ENCODE measurements at places on chromosomes 11 and 22.
A peak's percentile ranks its signal among the peaks of the same experiment; 100 is the strongest.

GRCh38 chr22:31431950-31432349 is 32.5 kb downstream of the DRG1 start:
- DNase-seq: no peak

GRCh38 chr11:90254065-90254464 is 31.2 kb upstream of the CHORDC1 start:
- DNase-seq: no peak

DNA sequence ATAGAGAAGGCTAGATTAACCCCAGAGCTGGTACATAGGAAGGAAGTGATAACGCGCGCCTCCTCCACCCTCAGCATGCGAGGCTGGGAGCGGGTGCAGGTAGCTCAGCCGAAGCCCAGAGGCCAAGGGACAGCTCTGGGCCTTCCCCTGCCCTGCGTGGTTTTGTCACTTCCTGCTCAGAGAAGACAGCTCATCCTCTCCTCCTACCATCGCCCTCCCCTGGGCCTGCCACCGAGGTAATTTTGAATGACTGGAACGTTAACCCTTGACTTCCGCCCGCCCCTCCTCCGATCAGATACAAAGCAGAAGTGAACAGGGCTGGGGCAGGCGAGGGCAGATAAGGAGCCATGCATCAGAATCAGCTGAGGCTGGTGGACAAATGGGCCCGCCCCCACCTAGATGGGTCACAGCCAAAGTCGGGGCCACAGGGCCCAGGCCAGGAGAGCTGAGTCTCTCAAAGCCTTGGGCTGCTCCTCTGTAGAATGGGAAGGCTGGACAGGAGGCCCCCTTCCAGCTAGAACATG is 1.6 kb downstream of the RAC2 start:
- peak; percentile 76 for DNase-seq

DNA sequence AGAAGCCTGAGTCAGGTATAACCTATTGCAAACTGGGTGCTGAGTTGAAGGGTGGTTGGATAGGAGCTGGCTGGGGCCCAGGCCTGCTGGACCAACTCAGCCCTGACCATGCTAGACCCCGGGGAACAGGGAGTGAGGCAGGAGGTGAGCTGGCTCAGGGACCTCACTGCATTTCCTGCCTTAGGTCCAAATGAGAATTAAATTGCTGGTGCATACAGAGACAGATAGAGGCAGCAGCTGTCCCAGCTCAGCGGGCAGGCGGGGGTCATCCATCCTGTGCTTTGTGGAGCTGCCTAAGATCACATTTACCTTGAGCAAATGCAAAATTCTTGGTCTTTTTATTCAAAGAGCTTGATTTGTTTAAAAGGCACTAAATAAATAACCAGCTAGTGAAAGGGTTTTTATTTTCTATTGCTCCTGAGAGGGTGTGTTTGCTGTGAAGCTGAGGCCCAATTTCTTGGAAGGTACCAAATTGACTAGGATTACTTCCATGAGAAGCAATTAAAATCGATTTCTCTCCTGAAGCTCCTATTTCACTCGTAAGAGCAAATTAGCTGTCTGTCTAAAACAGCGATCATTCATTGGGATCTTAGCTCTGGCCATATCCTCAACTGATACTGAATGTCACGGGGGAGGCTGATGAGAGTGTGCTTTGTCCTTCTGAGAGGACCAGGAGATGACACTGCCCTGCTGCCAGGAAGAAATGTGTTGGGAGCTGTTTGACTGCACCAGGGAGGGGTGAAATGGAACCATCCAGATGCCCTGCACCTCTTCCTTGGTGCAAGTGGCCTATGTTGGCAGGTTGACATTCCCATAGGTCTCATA is 24.9 kb downstream of the USH1C start:
- no peak for DNase-seq

GRCh38 chr22:31561238-31561887 is 65.0 kb downstream of the SFI1 start:
- DNase-seq: peak; percentile 21

GRCh38 chr22:17121233-17122195 is at the start of gene TMEM121B:
Gene TMEM121B (minus strand): TSS chr22:17121360. CDS start chr22:17121127, 233 bp downstream.
- no peak for DNase-seq

DNA sequence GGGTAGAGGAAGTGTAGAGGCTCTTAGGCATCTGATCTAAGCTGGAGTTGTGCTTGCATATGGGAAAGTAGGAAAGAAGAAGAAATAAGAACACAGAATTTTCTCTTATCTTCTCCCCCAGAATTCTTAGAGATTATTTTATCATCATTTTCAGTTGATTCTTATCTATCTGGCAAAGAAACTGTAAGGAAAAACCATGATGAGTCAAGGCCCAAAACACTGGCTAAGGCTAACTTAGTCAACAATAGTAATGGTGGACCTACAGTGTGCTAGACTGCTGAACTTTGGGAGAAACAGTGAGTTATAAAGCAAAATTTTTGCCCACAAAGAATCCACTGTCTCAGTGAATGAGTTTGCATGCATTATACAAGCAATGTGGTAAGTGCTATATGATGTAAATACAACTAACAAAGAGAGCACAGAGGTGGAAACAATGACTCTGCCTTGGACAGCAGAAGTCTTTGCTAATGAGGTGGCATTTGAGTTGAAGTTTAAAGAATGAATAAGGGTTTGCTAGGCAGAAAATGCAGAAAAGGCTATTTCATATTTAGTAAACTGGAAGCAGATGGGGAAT is 344.5 kb upstream of the PLET1 start:
- DNase-seq: no peak

DNA sequence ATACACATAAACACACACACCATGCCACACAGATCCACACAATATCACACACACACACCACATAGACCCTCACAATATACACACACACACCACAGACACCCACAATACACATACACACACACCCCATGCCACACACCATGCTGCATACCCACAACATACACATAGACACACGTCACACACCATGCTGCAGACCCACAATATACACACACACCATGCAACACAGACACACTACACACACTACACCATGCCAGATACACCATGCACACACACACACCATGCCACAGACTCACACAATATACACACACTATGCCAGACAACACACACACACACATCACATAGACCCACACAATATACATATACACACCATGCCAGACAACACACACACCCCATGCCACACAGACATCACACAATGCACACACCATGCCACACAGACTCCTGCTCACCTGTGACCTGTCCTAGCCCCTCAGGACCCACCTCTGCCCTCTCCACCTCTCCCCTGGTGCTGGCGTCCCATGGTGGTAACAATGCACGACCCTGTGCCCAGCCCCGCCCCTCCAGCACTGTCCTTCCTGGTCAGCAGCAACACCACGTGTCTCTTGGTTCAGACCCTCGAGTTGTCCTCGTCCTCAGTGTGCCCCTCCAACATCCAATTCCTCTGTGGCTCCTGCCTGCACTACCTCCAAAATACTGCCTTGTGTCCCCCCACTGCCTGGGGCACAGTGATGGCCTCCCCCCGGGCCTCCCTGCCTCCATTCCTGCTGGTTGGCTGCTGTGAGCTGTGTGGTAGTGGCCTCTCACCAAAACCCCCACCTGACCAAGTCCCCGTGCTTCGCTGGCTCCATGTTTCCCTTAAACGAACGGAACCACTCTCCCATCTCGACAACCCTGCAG is 23.7 kb upstream of the RFPL3 start:
- DNase-seq: no peak

GRCh38 chr11:90343673-90344072 is 120.8 kb upstream of the CHORDC1 start:
- DNase-seq: no peak

DNA sequence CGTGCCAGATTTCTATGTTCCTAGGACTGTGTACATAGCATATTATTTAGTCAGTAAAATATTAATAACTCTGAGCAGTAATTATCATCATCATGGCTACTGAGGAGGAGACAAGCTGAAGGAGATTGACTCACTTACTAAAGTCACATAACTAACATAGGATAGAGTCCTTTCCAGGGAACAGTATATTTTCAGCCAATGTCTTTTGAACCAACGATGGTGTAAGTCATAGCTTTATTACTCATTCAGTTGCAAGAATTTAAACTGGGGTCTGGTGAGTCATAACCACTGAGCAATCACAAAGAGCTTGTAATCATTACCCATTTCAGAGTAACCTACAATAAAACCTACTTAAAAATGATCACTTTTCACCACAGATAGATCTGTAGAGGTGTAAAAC is 1564.8 kb upstream of the TENM4 start:
- DNase-seq: no peak

DNA sequence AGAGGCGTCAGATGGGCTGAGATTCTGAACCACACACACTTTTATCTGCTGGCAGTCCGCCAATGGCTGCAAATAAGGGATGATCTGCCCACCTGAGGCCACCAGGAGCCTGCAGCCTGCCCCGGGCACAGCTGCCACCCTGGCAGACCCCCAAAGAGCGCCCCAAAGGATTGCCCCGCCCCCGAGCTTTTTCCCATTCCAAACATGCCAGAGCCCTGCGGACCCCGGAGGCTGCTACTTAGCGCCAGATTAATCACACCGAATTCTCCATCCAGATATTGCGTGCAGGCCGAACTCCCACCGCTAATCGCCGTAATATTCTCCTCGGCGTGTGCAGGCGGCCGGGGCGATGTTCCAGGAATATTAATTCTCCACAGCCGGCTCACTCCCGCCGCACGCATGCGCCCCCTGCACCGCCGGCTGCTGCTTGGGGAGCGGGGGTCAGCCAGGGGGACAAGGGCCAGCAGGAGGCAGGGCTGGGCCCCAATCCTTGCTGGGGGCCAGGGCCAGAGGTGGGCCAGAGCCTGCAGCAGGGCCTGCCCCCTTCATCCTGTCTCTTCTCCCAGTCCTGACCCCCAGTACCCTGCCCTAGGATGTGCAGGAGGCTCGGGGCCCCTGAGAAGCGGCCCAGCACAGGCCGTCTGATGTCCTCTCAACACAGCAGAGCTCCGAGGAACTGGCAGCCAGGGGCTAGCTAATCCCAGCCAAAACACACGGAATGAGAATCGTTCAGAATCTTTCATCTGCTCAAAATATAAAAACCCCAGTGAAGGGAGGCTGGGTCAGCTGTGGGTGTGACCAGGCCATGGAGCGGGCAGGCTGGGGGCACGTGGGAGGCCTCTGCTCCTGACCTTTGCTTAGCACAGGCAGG is 19.5 kb upstream of the TCF20 start:
- DNase-seq: no peak

- DNase-seq: no peak
Observed at GRCh38 chr11:10387206-10388083, 67.6 kb upstream of the AMPD3 start.

DNA sequence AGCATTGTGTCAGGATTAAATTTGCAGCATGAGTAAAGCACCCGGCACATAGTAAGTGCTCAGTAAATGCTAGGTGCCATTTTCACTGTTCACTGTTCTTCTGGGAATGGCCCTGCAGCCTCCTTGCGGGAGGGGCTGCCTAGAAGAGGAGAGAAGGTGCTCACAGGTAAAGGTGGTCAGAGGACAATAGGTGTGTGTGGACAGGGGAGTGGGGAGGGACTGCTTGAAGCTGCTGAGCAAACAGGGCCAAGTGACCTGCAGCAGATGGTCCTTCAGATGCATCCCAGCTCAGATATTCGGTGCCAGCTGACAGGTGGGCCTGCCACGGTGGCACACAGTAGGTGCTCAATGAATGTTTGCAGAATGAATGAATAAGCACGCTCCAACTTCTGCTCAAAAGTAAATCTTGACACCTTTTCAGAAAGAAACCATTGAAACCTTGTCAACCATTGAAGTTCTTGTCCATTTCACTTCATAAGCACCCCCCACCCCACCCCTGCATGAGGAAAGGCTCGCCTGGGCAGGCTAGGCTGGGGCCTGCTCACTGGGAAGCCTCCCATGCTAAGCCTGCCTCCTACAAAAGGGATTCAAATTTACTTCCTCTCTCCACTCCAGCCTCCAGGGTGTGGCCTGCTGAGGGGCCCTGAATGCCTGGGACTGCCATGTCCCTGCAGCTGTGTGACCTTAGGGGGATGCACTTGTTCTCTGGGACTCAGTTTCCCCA is 1.6 kb downstream of the KIAA0930 start:
- no peak for DNase-seq

- DNase-seq: no peak
Observed at GRCh38 chr22:17491090-17491640, 72.1 kb upstream of the SLC25A18 start.

GRCh38 chr11:125345421-125346178 is 150.5 kb downstream of the FEZ1 start:
- DNase-seq: peak; percentile 10

GRCh38 chr11:120964857-120965256 is 59.0 kb upstream of the TBCEL start:
- DNase-seq: no peak

DNA sequence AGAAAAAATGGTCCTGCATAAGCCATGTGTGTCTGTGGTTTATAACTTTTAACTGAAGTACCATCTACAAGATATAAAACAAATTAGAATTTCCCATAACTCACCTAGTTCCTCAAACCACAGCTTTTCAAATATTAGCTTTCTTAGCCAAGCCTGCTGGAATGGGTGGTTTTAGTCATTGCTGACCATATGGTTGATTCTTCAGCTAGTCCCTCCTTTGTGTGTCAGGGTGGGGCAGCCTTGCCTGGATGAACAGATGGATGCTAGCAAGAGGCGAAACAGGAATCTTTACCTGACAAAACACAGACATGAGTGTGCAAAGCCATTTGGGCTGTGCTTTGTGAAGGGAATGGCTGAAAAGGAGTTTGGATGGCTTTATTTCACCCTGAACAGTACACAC is 6.9 kb upstream of the B3GNT6 start:
- DNase-seq: no peak

DNA sequence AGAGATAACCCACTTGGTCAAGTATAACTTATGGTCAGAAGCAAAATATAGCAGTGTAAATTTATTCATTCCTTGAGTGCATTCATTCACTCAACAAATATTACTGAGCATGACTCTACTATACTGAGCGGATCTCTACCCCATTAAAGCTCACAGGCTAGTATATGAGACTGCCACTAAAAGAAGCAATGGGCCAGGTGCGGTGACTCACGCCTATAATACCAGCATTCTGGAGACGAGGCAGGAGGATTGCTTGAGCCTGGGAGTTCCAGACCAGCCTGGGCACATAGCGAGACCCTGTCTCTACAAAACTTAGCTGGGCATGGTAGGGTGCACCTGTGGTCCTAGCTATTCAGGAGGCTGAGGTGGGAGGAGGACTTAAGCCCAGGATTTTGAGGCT is 197.6 kb upstream of the BLID start:
- no peak for DNase-seq

DNA sequence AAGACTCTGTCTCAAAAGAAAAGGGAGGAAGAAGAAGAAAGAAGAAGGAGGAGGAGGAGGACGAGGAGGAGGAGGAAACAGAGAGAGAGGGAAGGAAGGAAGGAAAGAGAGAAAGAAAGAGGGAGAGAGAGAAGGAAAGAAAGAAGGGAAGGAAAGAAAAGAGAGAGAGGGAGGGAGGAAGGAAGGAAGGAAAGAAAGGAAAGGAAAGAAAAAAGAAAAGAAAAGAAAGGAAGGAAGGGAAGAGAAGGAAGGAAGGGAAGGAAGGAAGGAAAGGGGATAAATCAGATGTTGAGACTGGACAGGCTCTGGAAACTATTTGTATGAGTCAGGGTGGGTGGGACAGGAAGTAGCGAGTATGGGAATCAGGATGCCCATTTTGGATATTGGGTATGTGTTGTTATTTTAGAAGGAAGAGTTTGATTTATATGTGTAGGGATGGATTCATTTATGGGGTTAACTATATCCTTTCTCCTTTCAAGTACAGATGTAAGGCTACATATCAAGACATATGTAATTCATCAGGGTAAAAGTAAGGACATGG is 6.0 kb upstream of the RPL3 start:
- no peak for DNase-seq

Measured in stimulated activated CD8-positive, alpha-beta memory T cell treated with anti-CD3 and anti-CD28 coated beads, Interleukin-7, amount 100 ng/mL, for 24 hours (primary cell).